NCI-H2081 (cell line): ENCODE measurements at places on chromosomes 11 and 22.
A peak's percentile ranks its signal among the peaks of the same experiment; 100 is the strongest.

DNA sequence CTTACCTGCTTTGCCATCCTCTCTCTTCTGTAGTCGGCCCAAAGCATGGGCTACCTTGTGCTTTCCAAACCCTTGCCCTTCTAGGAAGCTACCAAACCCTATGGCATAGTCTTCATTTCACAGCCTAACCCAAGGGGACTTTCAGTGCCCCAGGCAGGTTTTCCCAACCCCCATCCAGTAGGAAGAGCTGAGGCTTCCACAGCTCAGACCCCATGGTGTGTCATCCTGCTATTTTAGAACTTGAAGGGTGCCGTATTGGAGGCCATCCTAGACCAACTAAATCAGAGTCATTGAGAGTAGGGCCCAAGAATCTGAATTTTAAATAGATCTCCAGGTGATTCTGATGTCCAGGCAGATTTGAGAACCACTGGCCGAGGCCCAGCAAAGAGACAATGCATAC is 31.9 kb upstream of the TUB start:
- no peak for DNase-seq

DNA sequence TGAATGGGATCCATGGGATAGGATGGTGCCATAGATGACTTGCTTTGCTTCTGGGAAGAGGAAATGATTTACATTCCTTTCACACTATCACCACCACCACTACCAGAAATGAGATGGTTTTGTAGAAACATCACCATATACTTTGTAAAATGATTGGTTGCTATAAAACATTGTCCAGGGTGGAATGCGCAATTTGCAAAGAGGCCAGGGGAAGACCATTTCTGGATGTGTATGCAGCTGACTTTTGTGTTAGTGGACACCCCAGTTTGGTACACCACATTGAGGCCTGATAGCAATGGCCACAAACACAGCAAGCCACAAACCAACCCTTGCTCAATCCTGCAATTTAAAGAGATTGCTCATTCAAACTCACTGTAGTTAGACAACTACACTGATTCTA is 56.7 kb upstream of the RCN1 start:
- DNase-seq: no peak

GRCh38 chr11:100687054-100687629 is at the start of gene ARHGAP42:
Gene ARHGAP42, plus strand, starts transcription at chr11:100687288. Its CDS starts 391 bp downstream, at chr11:100687679.
- DNase-seq: peak; percentile 33

GRCh38 chr11:115126515-115127208 is 377.6 kb downstream of the CADM1 start:
- no peak for DNase-seq

DNA sequence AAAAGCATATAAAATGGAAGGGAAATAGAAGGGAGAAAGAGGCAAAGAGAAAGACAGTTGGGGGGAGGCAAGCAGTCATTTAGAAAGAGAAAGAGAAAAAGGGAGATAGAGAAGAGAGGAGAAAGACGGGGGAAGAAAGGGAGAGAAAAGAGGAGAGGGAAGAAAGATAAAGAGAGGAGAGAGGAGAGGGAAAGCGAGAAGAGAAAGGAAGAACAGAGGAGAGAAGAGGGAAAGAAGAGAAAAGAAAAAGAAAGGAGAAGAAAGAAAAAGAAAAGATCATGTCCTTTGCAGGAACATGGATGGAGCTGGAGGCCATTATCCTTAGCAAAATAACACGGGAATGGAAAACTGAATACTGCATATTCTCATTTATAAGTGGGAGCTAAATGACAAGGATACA is 247.7 kb downstream of the MIAT start:
- no peak for DNase-seq

DNA sequence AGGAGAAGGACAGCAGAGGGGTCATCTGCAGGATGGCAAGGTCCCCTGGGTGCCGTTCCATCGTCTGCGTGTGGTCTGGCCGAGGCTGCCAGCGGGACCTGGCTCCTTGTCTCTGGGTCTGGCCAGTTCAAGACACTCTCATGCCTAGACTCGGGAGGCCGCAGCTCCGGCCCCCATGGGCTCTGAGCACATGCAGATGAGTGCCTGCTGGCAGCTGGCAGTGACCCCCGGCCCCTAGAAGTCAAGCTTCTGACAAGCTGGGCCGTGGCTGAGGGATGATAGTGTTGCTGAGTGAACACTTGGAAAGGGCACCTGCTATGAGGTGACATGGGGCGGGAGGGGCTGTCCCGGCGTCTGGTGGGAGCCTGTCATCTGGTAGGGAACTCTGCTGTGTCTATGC is 1180.6 kb downstream of the BRD1 start:
- DNase-seq: no peak

DNA sequence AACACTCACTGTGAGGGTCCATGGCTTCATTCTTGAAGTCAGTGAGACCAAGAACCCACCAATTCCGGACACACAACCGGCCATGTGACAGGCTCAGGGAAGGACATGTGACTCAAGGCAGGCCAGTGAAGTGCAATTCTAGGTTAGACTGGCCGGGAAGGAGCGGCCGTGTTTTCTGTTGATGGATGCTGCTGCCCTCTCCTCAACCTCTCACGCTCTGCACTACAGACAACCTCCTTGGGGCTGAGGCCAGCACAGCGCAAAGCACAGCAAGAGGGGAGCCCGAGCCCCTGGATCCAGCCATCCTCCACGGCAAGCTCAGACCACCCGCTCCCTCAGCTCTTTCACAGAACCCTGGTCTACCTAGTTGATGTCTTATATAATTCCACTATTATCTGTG is 2.8 kb downstream of the NUDT8 start:
- DNase-seq: no peak

DNA sequence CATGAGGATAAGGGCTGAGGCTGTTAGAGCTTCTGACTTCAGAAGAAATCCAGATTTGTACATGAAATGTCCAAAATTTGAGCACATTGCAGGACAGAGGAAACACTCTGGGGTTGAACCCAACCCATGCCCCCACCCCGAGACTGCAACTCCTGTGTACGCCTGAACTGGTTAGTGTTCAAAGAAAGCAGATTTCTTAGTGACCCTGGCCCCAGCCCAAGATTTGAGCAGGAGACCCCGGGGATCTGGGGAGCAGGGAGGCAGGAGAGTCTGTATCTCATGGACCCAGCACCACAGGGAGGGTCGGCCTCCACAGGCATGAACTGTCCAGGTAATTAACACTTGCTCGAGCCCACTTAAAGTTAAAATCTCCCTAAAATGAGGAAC is 69.3 kb upstream of the WNT7B start:
- DNase-seq: no peak

DNA sequence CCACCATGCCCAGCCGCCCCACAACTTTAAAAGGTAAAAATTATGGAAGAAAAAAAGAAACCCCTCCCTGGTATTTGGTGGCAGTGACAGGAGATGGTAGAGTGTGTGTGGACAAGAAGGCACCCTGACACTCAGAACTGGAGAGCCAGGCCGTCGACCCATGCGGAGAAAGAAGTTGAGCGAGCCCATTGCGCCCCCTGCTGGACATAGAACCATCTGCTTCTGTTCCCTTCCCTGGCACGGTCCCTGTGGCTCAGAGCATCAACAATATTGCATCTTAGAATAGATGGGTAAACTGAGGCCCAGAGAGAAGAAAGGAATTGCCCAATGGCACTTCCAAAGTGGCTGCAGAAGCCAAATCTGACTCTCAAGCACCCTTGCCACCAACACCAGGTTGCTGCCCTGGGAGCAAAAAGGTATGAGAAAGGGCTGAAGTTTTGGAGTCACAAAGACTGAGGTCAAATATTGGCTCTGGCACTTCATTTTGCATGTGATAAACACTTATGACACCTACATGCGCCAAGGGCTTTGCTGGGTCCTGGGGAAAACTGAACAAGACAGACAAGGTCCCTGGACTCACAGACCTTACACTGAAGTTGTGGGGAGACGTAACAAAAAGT is 8.6 kb downstream of the MRPL11 start:
- peak; percentile 61 for DNase-seq

- DNase-seq: no peak
These were observed 27.4 kb downstream of the IL18BP start for GRCh38 chr11:72026090-72026489.

DNA sequence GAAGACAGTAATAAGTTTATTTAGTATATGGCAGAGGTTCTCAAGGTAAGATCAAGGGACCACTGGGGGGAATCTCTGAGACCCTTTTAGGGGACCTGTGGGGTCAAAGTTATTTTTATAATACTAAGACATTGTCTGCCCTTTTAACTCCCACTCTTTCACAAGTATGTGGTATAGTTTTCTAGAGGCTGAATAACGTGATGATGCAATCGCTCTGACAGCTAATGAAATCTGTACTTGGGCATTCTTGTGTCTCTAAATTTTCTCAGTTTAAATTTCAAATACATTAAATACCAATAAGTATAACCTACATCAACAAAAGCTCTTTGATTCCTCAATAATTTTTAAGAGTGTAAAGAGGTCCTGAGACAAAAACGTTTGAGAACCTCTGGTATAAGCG is 147.9 kb downstream of the ATG16L2 start:
- DNase-seq: no peak

DNA sequence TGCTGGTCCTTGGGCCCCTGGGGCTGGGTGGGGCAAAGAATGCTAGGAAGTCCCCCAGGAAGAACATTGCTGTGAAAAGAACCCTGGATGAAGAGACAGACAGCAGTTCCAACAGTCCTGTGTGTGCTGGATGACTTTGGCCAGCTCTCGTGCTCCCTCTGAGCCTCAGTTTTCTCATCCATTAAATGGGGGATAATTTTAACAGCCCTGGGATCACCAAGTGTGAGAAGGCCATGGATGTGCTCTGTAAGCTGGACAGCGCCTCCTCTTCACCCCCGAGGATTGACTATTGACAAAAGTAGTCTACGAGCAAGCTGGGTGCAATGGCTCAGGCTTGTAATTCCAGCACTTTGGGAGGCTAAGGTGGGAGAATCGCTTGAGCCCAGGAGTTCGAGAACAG is 2.5 kb downstream of the LARGE2 start:
- DNase-seq: no peak

DNA sequence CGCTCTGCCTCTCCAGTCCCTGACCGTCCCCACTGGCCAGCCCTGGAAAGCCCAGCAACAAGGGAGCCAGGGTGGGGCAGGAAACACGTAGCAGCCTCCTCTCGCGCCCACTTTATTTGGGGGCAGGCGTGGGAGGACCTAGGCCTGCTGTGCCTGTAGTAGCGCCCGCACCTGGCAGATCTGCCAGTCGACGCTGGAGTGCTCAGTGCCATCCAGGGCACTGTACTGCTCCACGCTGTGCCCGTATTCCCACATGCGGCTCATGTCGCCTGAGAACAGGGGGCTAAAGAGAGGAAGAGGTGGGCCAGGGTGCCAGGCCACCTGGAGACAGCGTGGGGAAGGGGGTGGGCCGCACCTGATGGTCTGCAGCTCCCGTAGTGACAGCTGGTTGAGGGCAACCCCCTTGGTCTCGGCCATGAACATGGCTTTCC is 17.0 kb upstream of the DRICH1 start:
- DNase-seq: no peak

DNA sequence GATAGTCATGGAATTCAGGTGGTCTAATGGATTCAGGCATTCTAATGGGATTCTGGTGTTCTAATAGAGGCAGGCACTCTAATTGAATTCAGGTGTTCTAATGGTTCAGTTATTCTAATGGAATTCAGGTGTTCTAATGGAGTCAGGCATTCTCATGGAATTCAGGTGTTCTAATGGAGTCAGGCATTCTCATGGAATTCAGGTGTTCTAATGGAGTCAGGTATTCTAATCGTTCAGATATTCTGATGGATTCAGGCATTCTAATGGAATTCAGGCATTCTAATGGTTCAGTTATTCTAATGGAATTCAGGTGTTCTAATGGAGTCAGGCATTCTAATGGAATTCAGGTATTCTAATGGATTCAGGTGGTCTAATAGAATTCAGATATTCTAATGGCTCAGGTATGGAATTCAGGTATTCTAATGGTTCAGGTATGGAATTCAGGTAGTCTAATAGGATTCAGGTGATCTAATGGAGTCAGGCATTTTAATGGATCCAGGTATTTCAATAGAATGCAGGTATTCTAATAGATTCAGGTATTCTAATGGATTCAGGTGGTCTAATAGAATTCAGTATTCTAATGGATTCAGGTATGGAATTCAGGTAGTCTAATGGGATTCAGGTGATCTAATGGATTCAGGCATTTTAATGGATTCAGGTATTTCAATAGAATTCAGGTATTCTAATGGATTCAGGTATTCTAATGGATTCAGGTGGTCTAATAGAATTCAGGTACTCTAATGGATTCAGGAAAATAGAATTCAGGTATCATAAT is 22.0 kb upstream of the PHF21B start:
- no peak for DNase-seq

GRCh38 chr11:5258543-5259262 is 4.1 kb upstream of the HBG2 start:
- DNase-seq: no peak

DNA sequence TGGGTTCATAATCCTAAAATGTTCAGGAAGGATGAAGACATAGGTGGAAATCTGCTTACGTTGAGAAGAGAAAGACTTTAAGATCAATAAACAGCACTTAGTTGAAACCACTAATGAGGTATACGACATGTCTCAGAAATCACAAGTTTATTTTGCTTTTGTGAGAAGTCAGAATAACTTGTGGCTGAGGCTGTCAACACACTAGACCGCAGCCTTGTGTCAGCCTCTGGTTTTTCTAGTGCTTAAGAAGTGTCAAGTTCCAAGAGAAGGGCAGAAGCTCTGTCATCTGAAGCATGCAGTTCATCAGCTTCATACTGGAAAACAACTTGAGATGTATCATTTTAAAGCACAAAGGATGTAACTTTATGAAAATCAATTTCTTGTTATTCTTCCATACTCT is 420.9 kb downstream of the METTL15 start:
- DNase-seq: no peak

DNA sequence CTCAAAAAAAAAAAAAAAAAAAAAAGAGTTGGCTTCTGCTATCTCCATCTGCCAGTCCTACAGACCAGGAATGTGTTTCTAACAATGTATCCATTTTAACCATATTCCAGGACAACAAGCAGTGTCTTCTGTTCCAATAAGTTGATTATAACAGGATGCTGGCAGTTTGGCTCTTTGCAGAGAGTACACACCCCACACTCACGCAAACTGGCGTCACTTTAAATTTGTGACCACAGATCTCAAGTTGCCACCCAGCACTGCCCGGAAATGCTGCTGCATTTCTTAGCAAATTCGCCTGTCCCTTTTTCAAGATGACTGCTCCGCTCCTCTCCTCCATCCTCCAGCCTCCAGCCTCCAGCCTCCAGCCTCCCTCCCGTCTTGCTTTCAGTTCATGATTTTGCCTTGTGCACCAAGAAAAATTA is 44.3 kb downstream of the SCGB1A1 start:
- DNase-seq: no peak

- DNase-seq: no peak
These were observed 81.7 kb upstream of the APOA1 start for GRCh38 chr11:116918925-116919655.

- DNase-seq: no peak
These were observed 381.6 kb downstream of the ETS1 start for GRCh38 chr11:128205796-128206195.

- no peak for DNase-seq
These were observed 8.6 kb upstream of the VWCE start for GRCh38 chr11:61303725-61304124.

- DNase-seq: no peak
These were observed 18.4 kb downstream of the KCNJ5 start for GRCh38 chr11:128909438-128910125.

GRCh38 chr11:46387919-46388618 is 3.5 kb downstream of the CHRM4 start:
- DNase-seq: no peak
